ENCODE measurements at places on chromosomes 2 and 18. TPM values are rescaled to one million over a fixed set of nuclear protein-coding genes. Genes with fewer than 3 reads are reported as not detected.
A peak's percentile ranks its signal among the peaks of the same experiment; 100 is the strongest.

DNA sequence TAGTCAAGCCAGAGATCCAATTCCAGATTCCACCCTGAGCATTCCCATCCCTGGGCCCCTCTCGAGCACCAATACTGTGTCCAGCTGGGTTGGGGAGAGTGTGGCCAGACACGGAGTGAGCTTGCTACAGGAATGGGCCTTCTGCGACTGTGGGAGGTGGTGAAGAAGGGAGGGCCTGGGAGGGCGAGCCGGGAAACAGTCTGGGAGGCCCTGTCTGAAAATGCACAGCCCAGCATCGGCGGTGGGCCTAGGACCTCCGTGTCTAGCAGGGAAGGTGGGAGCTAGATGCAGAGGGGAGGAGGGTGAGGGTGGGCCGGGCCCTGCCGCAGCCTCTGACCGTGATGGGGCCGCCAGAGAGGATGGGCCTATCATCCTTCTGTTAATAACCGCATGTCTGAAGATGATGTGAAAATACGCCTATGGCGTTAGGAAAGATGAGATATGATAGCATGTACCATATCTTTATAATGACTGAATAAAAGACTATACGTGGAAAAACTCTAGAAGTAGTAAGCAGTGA is 1.9 kb upstream of the OTOS start:
- DNase-seq: no peak

- no peak for DNase-seq
Measured at GRCh38 chr2:204335451-204336058, 209.7 kb upstream of the PARD3B start.

DNA sequence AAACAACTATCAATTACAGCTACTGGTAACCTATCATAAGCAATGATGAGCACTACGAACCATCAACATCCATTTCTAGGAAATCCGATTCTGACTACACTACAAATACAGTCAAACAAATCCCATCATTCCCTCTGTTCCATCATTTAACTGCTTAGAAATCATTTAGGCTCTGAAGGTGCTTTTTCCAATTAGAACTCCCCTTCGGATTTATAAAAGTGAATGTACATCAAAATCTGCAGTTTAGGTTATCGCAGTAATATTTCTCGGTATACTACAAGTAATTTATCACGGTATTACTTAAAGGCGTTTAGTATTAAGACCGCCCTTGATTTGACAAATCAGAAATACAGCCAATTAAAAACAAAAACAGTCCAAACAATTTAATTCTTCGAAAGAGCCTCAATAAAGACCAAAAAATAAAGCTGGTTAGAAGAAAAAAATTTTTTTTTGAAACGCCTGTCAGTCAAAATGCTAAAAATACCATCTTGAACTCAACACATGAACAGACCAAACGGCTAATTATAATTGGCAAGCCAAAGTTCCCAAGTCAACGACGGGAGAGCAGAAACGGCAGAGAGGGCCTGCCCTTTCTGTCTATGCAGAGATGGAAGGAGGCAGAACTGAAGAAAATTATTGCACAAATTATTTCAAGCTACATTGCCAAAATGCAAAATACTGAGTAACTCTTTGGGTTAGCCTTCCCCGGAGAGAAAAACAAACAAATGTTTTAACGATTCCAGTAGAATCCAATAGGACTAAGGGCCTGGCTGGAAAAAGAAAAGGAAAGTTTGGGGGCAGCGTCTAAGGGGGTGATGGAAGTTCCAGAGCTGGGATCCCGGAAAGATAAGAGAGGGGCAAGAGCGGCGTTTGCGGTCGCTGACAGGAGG is 1.2 kb downstream of the VPS54 start:
- DNase-seq: no peak

DNA sequence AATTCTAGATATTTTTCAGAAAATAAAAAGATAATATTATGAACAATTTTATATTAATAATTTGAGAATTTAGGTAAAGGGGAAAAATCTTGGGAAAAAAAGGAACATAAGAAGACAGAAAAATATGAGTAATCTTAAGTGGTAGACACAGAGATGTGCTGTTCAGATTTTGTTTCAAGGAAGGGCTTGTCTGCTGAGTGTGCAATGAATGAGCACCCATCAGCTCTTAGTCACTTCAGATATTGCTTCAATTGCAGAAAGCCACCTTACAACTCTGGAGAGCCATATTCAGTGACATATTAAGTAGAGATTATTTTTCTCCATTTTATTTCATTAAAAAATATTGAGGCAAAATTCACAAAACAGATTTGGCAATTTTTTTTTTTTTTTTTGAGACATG is 282.0 kb upstream of the CHST9 start:
- DNase-seq: no peak

- no peak for DNase-seq
Measured at GRCh38 chr2:23721454-23721826, 205.5 kb downstream of the ATAD2B start.

- no peak for DNase-seq
Measured at GRCh38 chr2:70460333-70460732, 93.3 kb downstream of the TGFA start.

GRCh38 chr2:30208453-30208852 is 22.9 kb upstream of the LBH start:
- DNase-seq: no peak

- no peak for DNase-seq
Measured at GRCh38 chr18:73670039-73670438, 477.6 kb downstream of the FBXO15 start.

DNA sequence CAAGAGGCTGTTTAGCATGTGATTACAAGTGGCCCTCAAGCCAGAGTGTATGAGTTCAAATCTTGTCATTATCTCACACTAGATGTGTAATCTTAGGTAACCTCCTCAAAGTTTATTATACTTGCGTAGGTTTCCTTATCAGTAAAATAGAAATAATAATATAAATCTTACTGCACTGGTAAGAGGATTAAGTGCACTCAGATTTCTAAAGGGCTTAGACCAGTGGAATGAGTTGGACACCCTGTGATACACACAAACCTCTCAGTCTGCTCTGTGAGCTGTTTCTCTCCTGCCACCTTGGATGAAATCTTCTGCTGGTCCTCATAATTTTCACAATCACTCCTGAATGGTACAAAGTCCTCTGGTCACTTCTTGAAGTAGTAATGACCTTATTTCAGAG is 145.4 kb upstream of the ZNF516 start:
- DNase-seq: no peak

- DNase-seq: no peak
Measured at GRCh38 chr2:104641786-104642185, 212.1 kb upstream of the POU3F3 start.

- DNase-seq: no peak
Measured at GRCh38 chr18:69580107-69580506, 179.4 kb downstream of the DOK6 start.

- no peak for DNase-seq
Measured at GRCh38 chr2:75424936-75425619, 135.7 kb downstream of the EVA1A start.

DNA sequence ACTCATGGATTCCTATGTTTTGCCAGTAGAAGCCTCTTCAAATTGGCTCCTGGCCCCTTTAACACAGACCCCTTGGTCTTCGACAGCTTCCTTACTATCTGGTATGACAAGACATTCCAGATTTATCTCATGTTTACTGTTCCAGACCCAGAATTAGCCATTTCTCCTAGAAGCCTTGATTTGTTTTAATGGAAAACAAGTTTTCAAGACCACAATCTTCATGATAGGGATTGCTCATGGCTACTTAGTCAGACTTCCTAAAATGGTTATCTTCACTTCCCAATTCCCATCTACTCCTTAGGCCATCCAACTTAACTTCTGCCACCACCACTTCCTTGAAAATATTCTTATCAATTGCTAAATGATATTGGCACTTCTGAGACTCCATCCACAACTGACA is 63.2 kb downstream of the TTC32 start:
- no peak for DNase-seq

DNA sequence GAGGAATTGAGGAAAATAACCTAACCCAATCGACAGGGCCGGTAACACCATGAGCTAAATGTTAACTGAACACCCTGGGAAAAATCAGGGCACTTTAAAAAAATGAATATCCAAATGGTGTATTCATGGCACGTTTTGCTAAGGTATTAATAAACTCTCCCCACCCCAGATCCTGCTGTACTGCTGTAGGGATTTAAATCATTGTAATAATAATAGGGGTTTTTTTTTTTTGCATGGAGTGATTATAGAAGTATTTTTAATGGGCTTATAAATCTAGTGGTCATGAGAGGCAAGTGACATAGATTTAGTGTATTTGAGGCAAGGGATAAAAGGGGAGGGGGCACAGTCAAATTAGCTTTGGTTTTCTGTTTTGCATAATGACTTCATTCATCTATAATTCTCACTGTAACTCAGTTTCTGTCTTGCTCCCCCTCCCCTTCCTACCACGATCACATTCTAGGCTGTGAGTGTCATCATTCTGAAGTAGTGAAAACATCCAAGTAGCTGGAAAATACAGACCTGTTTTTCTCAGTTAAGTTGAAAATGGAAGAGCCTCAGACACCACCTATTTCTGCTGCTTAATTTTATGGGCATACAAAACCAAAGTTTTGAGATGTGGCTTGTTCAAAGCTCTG is 18.2 kb upstream of the MGAT5 start:
- no peak for DNase-seq

GRCh38 chr18:48833701-48834412 is 116.9 kb downstream of the SMAD7 start:
- no peak for DNase-seq

GRCh38 chr2:104286841-104287240 is 567.1 kb upstream of the POU3F3 start:
- DNase-seq: no peak

GRCh38 chr2:66679442-66679841 is 244.5 kb downstream of the MEIS1 start:
- no peak for DNase-seq

GRCh38 chr2:227876300-227876801 is 4.9 kb downstream of the DAW1 start:
- no peak for DNase-seq

GRCh38 chr2:23556929-23557328 is 171.9 kb downstream of the KLHL29 start:
- no peak for DNase-seq

GRCh38 chr2:32277674-32278477 is at the start of gene YIPF4:
TSS of gene YIPF4 (plus strand) at chr2:32277904. CDS start at chr2:32278156, 252 bp downstream.
- peak; percentile 71 for DNase-seq

GRCh38 chr2:218262631-218263586 is 2.1 kb downstream of the GPBAR1 start:
- DNase-seq: no peak

- no peak for DNase-seq
Measured at GRCh38 chr18:62981566-62981965, 266.2 kb downstream of the PHLPP1 start.

GRCh38 chr2:68222287-68222686 is 30.0 kb downstream of the PPP3R1 start:
- DNase-seq: no peak

- no peak for DNase-seq
Measured at GRCh38 chr2:131557558-131558321, 30.1 kb downstream of the CCDC74A start.

DNA sequence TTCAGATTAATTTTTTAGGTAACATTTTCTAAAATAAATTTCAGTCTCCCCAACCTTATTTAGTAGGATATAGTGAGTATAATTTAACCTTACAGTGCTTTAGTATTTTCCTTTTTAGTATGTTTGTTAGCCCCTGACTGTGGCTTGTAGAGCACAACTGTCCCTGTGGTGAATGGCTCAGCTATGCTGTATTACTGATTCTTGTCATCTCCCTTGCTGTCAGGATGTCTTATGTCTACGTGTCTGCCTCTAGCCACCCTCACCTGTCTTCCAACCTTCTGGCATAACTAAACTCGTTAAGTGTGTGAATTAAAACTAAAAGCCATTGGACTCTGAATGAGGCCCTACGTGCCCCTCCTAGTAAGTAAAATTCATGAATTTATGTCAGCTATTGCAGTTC is 18.4 kb downstream of the MRPS9 start:
- DNase-seq: no peak

DNA sequence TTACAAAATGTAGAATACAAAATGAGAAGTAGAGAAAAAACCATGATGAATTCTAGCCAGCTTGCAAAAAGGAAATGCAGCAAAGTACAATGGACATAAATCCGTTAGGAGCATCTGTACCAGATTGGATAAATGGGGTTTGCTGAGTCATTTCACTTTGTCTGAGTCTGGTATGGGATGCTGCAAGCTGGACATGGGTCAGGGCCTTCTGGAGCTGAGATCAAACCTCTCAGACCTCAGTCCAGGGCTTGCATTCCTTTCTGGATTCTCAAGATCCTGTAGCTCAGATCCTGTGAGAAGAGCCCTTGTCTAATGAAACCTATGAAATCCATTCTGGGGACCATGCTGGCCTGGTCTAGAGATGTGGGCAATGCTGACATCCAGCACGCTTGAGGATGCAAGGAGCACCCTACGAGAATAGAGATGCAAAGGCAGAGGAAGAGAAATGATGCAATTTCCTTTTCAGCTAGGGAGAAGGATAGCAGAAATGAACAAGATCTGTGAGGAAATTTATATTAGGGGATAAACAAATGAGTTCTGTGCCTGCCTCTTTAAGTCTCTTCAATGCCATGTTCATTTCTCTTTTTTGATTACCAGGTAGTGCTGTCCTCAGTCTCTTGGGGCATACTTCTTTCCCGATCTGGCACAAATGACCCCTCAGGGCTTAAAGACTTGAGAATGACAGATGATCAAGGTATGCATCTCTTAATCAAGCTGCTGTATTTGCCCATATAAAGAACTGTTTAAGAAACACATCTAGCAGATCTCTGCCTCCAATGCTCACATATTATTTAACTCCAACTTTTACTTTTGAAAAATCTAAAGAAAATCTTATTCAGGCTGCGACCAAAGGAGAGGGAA is 230.4 kb downstream of the MEIS1 start:
- DNase-seq: no peak

GRCh38 chr2:182316950-182317349 is 109.9 kb downstream of the PDE1A start:
- no peak for DNase-seq

GRCh38 chr2:182949052-182949451 is 82.6 kb upstream of the FRZB start:
- no peak for DNase-seq

The SERPINB3 gene
- 0.12 TPM for total RNA-seq

The RUFY4 gene
- total RNA-seq: not detected

The FMNL2 gene
- total RNA-seq: 25.6 TPM

The OBSL1 gene
- 38.8 TPM for total RNA-seq

The STARD6 gene
- 1.9 TPM for total RNA-seq

The FKBP7 gene
- total RNA-seq: 16.2 TPM

The ARHGAP28 gene
- total RNA-seq: 2.3 TPM

The ST8SIA5 gene
- not detected for total RNA-seq

The CHST9 gene
- 2.1 TPM for total RNA-seq

The MC5R gene
- total RNA-seq: not detected

The RESP18 gene
- not detected for total RNA-seq
